ENCODE measurements at places on chromosomes 12 and 14.

GRCh38 chr14:56945291-56945690, 135.0 kb upstream of the OTX2 start:
- no peak for DNase-seq

DNA sequence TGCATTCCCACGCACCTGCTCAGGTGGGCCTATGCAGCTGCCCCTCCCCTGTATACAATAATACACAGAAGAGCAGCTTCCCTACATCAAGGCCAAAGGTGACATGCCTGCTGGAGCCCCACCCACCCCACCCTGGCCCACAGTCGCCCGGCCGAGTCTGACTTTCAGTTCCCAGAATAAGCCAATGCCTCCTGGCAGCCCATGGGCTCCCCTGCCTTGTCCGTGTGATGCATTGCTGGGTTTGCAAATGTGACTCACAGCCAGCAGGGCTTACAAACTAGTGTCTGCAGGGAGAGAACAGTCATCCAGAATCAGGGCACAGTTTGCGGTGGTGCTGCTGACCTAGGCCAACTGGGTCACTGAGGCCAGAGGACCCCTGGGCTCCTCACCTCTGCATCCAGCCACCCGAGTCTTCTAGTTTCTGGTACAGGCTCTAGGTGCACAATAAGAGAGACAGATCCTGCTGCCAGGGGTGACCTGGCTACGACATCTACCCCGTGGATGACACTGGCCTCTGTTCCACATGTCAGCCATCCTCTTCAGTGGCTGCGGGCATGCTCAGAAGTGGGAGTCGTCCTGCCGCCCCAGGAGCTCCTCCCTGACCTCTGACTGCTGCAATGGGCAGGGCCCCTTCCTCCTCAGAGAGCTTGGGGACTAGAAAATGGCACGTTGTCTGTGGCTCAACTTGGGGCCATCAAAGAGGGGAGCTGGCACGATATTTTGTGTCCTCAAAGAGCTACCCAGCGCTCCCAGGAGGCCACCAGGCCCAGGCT, 84.5 kb downstream of the CHGA start:
- DNase-seq = no peak

GRCh38 chr12:123937707-123938591, 34.7 kb downstream of the CCDC92 start:
- DNase-seq = no peak

DNA sequence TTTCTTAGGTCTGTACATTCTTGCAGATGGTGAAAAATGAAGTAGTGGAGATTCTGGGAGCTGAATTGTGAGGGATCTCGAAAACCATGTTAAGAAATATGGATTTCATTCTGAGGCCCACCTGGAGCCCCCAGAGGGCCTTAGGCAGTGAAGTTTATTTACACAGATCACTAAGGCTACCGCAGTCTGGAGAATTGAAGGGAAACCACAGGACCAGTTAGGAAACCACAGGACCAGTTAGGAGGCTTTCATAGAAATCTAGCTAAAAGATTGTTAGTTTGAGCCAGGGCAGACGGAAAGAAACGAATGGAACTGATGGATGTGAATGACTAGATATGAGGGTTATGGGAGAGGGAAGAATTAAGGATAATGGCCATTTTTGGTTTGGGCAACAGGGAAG, 7.2 kb downstream of the CBLN3 start:
- DNase-seq = peak; percentile 51

GRCh38 chr14:98259881-98260280, 1012.1 kb downstream of the BCL11B start:
- DNase-seq = no peak

DNA sequence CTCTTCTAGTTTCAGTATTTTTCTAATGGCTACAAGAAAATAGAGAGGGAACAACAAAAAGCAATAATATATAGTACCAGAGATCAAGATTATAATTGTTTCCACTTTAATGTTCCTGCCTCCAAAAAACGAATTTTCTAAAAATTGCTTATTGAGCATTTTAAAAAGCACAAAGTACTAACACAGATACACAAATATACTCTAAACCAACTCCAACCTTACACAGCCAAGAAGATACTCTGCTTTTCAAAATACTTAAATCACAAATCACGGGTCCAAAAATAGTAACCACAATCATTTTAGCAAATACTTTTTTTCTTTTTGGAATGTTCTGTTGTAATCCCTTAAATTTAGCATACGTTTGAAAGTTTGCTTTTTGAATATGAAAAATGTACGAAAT, 2.0 kb downstream of the YAF2 start:
- no peak for DNase-seq

DNA sequence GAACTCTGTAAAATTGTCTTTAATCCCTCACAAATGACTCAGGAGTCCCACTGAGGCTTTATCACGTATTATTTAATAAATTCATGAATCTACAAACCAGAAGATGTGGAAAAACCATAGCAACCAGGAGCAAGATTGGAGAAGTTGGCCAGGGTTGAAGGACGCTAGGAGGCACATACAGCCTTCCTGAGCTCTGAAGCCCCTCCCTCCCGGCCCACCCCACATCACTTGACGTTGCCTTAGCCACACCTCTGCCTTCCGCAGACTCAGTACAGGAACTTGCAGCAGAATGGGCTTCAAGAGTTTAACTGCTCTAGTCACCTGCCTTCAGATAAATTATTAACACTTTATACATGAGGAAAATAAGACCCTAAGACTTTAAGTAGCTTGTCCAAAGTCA, 33.9 kb downstream of the SLC35F4 start:
- peak; percentile 72 for DNase-seq

DNA sequence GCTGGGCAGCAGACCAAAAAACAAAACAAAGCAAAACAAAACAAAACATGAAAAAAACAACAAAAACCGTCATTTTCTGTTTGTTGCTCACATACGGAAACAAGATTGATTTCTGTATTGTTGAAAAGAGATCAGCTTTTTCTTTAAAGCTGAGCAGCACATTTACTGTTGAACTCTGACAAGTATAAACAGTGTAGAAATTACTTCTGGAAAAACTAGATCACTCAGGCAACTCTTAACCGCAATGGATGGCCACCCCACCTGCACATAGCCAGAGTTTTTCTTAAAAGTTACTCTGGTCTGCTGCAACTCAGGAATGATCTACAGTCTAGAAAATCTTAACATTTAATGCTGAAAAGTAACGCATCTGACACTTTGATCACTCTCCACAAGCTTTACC, 80.9 kb downstream of the PPM1H start:
- no peak for DNase-seq

GRCh38 chr12:104695453-104696148, 238.9 kb downstream of the CHST11 start:
- DNase-seq = peak; percentile 86

DNA sequence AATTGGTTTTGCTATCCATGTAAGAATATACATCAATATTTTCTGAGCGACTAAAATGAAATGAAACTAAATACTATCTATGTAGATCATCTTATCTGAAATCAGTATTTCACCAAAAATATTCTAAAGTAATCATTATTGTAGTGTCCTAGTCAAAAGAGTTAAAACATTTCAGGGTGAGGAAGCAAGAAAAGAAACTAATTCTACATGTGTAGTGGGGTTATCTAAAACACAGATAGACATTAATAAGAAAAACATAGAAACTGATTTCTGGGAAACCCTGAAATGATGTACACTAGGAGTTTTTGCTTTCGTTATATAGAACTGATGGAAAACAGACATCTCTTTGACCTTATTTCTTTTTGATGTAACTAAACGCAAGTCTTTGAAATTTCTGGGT, 257.9 kb downstream of the SSPN start:
- no peak for DNase-seq

DNA sequence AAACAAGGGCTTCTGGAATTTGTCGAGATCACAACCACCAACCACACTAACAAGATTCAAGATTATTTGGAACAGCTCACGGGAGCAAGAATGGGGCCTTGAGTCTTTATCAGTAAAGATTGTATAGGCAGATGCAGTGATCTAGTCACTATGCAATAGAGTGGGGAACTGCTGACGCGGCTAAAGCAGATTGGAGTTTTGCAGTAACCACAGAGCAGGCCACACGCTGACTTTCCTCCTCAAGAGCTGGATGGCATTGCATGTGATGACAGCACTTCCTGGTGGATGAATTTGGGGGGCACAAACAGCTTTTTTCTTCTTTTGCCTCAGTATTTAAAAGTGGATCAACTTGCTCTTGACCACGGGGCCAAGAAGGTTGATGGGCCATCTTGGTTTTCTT, 46.0 kb downstream of the KCNK13 start:
- DNase-seq = no peak

DNA sequence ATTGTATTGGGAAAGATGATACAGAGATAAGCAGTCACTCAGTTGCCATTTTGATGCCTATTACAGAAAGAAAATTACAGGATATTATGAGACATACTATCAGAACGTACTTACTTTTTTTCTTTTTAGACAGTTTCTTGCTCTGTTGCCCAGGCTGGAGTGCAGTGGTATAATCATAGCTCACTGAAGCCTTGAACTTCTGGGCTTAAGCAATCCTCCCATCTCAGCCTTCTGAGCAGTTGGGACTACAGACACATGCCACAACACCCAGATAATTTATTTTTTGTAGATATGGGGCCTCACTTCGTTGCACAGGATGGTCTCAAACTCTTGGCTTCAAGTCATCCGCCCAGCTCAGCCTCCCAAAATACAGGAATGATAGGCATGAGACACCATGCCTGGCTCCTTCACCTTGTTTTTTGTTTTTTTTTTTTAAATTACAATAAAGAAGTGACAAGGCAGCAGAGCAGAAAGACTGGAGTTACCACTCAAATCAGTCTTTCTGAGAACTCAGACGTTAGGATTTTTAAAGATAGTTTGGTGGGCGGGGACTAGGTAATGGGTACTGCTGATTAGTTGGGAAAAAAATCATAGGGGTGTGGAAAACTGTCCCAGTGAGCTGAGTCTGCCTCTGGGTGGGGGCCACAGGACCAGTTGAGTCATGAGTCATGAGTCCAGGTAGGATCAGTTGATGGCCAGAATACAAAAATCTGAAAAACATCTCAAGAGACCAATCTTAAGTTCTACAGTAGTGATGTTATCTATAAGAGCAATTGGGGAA, 11.5 kb upstream of the CPM start:
- no peak for DNase-seq

GRCh38 chr14:61202124-61202523, 79.0 kb downstream of the TMEM30B start:
- DNase-seq = no peak

DNA sequence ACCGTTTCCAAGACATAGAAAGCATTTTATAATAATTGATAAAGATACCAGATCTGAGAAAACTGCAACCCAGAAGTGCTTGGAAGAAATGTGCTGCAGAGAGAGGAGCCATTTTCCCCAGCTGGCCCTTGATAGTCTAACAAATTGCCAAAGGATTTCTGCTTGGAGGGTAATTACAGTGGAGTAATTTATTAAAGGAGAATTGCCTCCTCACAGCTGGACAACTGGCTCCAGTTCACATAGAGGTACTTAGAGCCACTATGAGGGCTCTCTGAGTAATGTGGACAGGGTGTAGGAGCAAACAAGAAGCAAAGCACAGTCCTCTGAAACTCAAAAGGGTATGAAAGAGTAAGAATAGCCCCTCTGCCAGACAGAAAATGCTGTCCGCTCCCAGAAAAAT, 335.6 kb downstream of the SYT1 start:
- no peak for DNase-seq

DNA sequence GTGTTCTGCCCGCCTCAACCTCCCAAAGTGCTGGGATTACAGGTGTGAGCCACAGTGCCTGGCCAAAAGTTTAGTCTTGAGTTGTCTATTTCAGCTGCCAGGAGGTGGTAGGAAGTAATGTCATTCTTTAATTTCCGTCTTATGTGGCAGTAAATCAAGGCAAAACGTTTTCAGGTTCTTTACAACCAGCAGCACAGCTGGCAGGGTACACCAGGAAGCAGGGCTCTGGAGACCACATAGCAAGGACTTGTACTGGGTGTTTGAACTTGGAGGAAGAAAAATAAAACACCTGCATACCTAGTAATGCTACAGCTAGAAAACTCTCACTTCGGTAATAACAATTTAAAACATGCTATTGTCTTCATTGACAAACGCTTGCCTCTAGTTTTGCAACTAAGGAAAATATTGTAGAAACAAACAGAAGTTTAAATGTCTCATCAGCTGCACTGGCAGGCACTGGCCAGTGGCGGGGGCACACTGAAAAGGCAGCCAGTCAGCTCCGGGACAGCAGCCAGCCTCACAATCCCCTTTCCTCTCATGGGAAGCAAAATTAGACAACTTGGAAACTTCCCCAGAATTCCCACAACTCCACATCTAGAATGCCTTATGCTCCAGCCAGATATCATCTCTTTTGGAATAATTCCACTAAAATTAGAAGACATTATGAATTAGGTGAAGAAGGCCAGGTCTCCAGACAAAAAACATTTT, 72.2 kb downstream of the CLIP1 start:
- DNase-seq = peak; percentile 9

- no peak for DNase-seq
Measured at GRCh38 chr12:122195405-122195804, 8.1 kb upstream of the B3GNT4 start.

DNA sequence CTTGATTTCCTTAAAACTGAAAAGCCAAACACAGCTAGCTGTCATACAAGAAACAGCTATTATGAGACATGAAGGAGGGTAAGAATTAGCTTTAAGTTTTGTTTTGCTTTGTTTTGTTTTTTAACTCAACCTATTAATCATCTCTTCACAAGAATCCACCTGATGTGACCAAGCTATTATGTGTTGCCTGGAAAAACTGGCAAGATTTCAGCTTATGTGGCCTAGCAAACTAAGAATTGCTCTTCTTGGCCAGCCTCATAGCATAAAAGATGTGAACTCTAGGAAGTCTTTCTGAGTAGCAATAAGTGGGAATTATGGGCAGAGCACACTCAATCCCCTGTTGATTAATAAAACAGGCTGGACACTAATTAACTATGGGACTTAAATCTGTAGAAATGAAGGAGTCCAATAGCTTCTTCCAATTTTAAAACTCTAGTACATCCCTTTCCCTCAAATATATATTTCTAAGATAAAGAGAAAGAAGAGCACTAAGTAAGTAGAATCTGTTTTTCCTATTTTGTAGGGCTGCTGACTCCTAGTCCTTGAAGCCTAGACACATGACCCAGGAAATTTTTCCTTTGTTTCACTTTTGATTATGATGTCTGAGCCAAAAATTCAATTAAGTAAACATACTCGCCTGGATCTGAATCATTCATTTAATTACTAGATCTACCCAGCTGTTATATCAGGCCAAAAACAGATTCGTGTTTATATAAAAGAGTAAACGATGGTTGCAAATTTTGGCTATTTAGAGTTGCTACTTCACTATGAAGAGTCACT, 75.7 kb downstream of the GTF2A1 start:
- no peak for DNase-seq

All from Jurkat, Clone E6-1 (cell line).